ENCODE measurements at places on chromosomes 11 and 22.

- DNase-seq = no peak
Observed at GRCh38 chr22:42283278-42284201, 13.1 kb upstream of the TCF20 start.

GRCh38 chr22:38694940-38695339, 5.8 kb downstream of the JOSD1 start:
- DNase-seq = no peak

- DNase-seq = no peak
Observed at GRCh38 chr22:23072077-23072910, 2.0 kb downstream of the GNAZ start.

GRCh38 chr11:95831198-95831883, 41.0 kb downstream of the CEP57 start:
- DNase-seq = no peak

- no peak for DNase-seq
Observed at GRCh38 chr11:71548716-71549151, 514 bp downstream of the KRTAP5-9 start.

DNA sequence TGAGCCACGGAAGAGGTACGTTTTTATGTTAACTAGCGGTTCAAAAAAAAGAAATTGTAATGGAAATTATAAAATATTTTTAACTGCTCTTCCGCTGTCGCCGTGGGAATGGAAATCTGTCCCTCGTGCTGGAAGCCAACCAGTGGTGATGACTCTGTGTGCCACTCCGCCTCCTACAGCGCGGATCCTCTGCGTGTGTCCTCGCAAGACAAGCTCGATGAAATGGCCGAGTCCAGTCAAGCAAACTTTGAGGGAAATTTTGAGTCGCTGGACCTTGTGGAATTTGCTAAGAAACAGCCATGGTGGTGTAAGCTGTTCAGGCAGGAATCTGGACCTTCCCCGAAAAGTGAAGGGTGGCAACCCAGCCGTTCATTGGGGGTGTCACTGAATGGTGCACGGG, 2.9 kb upstream of the CBX7 start:
- no peak for DNase-seq

GRCh38 chr11:10722307-10722706, 28.7 kb upstream of the CTR9 start:
- no peak for DNase-seq

DNA sequence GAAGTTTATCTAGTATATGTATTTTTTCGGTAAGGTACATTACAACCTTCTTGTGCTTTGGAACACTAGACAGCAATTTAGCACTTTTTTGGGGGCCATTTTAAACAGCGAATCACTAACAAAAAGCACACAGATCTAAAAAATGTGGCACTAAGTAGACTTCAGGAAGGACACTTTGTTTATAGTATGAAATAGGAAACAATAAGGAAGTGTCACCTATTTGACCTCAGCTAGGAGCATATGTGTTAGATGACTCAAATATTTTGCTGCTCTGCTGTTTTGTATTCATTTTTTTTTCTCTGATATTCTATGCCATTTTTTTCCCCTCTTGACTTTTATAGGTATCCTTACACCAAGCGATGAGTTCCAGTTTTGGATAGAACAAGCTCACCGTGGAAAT, 5.6 kb downstream of the DYNC2H1 start:
- DNase-seq = no peak

GRCh38 chr11:117544130-117544800, 216.6 kb downstream of the CEP164 start:
- no peak for DNase-seq

DNA sequence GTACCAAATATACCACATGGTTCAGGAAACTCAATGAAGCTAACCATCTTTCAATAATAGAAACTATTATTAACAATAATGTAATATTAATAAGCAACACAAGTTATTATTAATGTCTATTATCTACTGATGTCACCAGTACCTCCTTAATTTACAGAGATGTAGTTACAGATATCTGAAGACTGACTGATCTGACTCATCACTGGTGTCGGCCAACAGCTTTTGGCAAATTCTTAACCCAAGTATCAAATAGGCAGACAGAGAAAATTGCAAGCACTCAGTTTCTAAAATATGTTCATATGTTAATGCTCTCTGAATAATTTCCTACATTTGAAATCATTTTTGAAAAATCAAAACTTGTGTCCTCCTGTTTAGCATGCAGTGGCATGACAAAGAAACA, 100.4 kb upstream of the DDI1 start:
- no peak for DNase-seq

- no peak for DNase-seq
Observed at GRCh38 chr11:110564676-110565356, 135.1 kb downstream of the FDX1 start.
